ENCODE measurements at places on chromosomes 5 and 9.

DNA sequence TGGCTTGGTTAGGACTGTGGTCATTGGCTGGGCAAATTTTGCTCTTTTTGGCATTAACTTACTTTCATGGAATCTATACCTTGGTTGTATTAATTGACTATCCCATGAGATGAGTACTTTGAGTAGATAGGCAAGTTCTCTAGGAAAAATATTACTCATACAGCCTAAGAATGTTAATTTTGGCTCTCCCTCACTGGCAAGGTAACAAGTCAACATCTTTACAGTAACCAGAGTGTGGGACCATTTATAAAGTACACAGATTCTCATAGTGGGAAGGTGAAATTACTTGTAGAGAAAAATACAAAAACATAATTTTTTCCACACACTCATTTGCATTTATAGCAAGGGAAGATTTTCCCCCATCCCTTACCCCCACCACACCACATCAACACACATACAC is 154.6 kb upstream of the ZNF608 start:
- no peak for DNase-seq

DNA sequence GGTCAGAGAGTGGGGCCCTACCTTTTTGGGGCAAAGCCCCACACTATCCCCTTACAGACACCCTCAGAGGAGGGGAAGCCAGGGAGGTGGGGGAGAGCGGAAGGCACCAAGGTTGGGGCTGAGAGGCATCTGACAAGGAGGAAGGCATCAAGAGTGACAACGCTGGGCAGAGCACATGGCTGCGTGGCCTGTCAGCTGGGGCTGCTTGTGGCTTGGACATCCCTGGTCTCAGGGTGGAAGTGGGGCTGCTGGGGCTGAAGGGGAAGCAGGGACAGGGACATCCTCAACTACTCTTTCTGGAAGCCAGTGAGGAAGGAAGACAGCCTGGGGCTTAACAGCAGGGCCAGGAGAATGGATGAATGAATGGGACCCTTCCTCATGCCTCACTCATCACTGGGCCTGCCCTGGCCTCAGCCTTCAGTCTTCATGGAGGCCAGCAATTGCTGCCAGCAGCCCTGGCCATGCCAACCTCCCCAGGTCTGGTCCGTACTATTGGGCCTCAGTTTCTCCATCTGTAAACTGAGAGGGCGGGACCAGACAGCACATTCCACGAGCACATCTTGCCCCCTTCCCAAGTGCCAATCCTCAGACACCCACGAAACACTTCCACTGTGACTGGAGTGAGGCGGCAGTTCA is 993 bp upstream of the RALGDS start:
- DNase-seq, result no peak

GRCh38 chr5:54453046-54453445 is 2.5 kb upstream of the HSPB3 start:
- no peak for DNase-seq

DNA sequence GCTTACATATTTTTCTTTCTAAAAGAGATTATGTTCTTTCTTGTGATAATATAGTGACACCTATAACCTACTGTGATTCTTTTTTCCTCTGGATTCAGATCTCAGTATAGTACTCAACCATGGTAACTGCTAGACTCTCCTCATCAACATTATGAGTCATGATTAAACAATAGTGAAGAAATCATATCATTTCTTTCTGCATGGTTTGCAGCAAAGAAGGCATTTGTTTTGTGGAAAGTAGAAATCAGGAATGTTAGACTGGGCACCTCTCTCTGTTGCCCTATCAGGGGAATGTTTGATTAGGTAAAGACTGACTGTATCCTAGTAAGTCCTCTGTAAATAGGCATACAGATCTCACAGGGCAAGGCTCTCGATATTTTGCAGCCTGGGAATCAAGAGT is 25.6 kb upstream of the SMC2 start:
- no peak for DNase-seq

- no peak for DNase-seq
Measured at GRCh38 chr5:178113841-178114324, 551 bp downstream of the N4BP3 start.

DNA sequence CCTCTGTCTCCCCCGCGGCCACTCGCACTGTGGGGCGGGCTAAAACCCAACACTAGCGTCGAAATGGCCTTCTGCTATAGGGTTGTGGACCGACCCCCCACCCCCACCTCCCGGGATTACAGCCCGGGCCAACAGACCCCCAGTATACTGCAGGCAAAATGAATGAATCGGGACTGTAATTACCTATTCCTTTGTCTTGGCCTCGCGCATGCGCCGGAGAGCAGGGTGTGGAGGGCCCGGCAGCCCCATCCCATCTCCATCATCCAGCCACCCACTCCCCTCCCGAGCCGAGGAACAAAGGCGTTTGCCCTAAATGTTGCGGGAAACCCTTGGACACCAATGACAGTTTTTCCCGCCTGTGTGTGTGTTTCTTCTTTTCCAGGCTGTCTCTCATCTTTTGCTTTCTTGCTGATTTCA is 1.6 kb downstream of the BASP1 start:
- no peak for DNase-seq

GRCh38 chr9:116312221-116312620 is 158.6 kb downstream of the PAPPA start:
- DNase-seq, result no peak

DNA sequence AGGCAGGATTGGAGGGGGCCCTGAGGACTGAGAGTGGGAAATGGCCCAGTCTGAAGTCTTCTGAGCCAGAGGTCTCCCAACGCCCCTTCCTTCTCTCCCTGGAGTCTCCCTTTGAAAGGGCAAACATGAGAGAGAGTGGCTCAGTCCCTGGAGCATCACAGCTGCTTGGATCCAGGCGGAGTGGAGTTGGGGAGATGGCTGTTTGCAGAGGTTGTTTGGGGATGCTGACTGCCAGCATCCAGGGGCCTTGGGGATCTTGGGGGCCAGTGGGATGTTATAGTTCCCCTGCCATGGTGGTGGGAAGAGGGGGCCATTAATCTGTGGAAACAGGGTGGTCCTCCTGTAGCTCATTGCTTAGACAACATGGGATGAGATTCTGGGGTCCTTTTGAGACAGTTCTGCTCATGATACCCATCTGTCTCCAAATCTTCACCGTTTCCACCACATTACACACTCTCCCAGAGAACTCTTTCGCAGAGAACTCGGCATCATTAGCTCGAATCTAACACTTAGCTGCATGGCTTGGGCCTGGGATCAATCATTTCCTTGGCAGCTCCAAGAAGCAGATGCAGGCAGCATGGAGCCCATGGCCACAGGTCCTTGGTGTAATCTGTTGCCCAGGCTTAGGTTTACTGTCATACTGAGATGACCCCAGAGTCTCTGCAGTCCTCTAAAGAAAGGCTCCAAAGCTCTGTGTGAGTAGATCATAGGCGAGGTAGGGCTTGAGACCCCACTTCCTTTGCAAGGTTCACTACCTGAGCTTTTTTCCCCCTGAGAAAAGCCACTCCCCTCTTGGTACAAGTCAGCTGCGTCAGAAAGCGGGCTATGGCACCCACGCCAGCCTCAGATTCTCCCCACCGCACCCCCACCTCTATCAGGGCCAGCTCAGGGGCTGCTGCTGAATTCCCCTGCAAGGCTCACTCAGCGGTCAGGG is 54.4 kb upstream of the SH3PXD2B start:
- no peak for DNase-seq

DNA sequence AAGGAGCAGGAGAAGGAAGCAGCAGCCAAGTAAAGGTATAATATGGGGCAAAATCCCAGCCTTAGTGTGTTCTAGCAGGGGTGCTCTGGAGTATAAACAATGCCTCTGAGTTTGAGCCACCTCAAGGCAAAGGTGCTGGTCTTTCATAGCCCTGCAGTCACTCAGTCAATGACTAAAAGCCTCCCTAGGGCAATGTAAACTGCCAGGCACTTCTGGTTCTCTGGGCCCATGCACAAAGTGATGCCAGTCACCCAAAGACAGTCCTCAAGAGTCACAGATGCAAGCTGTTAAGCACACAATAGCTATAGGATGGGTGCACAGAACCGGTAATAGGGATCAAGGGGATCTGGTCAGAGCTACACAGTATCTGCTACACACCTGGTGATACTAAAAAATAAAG is 12.6 kb downstream of the ZBTB5 start:
- DNase-seq, result no peak

DNA sequence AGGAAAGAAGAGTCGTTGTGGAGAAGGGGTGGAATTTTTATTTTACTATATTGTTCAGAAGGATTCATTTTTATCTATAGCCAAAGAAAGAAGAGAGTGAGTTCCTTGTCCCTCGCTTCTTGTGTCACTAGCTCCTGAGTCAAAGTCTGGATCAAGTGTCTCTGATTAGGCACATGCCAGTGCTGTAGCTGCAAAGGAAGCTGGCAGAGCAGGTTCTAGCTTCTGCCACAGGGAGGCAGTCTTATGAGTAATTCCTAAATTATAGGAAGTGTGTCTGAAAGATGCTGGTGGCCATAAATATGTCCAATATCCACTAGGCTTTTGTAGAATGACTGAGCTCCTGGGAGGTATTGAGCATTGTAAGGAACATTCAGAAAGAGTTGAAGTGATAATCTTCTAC is 84.7 kb downstream of the DOCK2 start:
- DNase-seq, result no peak

DNA sequence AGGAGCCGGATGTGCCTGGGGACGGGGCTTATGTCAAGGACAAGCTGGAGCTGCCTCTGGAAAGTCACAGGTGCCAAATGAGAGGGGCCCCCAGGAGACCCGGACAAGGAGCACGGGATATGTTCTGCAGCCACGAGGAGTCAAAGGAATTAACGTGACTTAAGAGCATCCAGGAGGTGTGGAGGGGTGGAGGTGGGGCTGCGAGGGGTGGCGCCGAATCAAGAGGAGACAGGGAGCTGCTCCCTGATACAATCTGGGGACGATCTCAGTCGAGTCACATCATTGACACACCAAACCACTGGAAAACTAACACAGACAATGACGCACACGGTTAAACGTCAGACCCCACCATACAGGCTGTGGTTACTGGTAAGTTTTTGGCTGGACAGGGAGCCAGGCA is 10.4 kb downstream of the CCDC127 start:
- DNase-seq, result no peak

DNA sequence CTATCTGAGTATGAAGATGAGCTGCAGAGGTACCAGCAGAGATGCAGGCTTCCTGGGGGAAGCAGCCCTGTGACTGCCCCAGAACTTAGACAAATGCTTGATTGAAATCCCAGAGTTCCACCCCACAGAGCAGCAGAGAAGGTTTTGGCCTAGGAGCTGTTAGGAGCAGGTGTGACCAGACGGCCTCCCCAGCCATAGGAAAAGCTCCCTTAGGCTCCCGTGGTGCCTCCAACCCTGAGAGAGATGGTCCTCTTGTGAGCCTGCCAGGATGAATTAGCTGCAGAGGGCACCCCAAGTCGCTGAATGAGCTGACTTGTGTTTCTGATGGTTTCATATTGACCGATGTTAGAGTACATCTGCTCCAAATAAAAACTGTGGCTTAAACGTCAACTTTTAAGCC is 22.1 kb downstream of the NTRK2 start:
- no peak for DNase-seq

DNA sequence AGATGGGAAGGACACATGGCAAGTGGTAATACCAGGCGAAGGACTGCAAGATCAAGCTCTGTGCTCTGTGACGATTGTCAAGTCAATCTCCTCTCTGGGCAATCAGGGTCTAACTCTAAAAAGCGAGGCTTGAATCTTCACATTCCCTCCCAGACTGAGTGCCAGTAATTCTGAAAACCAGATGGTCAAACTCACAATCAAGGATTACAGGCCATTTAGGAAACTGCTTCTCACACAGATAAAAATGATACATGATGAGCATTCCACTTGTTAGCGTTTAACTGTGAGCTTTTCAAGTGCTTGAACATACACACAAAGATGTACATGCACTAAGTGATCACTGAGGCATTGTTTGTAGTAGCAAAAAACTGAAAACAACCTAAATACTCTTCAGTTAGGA is 210.1 kb downstream of the TRIM32 start:
- no peak for DNase-seq

DNA sequence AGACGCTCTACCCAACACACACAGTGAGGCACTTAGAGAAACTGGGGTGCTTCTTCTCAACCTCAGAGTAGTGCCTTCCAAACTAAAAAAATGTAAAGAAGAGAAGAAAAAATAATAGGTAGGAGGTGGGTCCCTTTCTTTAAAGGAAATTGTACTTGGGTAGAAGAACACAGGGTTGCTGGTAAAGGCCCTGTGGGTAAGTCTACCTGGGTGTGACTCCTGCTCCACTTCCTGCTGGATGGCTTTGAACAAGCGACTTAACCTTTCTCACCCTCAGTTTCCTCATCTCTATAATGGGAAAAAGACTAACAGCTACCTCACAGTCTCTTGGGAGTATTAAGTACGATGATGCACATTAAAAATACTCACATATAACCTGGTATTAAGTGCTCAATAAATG is 32.1 kb upstream of the GLRA1 start:
- no peak for DNase-seq

DNA sequence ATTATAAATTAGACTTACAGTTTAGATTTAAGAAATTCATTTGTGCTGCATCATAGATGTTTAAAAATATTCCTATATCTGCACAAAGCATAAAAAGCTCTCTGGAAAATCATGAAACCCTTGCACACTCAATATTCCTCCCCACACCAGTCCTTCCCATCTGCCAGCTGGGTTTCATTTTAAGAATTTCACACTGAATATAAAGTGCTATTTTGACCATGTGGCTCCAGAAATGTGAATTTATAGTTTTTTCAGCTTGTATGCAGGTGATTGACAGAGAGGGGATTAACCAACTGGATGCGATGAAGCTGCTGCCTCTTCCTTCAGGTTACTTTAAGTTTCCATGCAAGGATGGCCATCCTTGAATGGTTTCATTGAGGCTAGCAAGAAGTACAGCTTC is 346.3 kb downstream of the NDUFS4 start:
- DNase-seq, result no peak

- DNase-seq, result no peak
Measured at GRCh38 chr5:144913661-144914060, 743.0 kb downstream of the KCTD16 start.

DNA sequence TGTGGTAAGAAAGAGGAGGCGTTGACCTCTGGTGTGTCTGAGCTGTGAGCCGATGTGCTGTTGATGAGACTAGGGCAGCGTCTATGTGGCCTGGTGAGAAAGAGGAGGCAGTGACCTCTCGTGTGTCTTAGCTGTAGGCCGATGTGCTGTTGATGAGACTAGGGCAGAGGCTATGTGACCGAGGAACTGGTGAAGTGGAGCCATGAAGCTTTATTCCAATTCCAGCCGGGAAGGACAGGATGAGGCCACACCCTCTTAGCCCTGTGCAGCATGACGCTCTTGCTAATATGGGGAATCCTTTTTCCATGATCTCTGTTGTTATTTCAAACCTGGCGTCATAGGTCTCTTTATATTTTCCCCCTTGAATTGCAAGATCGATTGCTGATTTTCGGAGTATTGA is 172.4 kb downstream of the GOLPH3 start:
- DNase-seq, result no peak

All from foreskin melanocyte (primary cell).